ENCODE measurements at places on chromosomes 7 and 10. TPM values are rescaled to one million over a fixed set of nuclear protein-coding genes. Genes with fewer than 3 reads are reported as not detected.

- DNase-seq, result no peak
These were observed 50.6 kb downstream of the ZNF277 start for GRCh38 chr7:112257073-112257472.

Gene MNX1
- polyA plus RNA-seq, result not detected

- no peak for DNase-seq
These were observed 640 bp downstream of the ANKMY2 start for GRCh38 chr7:16644636-16645592.

DNA sequence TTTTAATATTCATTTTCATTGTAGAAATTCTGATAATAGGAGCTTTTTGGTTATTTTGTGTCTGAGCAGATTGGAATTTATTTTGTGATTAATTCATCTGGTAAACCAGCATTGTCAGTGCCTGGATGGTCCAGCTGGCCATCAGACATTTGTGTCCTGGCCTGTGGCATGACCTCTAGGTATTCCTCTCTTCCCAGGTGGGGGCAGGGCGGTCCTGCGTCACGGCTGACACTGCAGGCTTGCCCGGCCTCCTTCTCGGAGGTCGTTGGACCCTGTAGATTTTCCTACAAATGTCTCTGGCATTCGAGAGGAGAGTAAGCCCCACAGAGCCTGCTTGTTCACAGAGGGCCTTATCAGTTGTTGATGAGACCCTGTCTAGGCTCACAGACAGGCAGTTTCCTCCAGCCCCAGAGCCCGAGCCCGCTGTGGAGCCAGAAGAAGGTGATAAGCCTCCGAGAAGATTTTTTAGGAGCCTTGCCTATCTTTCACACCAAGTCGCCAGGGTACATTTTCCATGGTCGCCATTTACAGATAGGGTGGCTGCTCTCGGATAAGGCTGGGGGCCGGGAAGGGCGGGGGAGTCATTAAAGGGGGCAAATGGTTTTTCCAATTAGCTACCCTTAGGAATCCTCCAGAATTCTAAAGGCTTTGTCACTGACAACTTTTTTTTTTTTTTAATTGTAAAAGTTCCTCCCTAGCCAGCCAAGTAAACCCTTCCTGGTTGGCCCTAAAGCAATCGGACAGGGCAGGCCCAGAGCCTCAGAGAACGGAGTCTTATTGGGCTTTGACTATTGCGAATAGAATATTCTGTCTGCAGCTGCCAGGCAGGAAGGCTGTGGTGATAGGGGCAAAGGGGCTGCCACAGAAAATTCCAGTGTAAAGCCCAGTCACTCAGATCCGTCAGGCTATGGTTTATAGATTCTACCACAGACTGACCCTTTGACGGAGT is 78.1 kb upstream of the TBX20 start:
- DNase-seq, result no peak

Gene IQUB
- polyA plus RNA-seq, result 5.4 TPM

GRCh38 chr7:133095119-133095671 is 13.3 kb upstream of the CHCHD3 start:
- DNase-seq, result no peak

Gene MRC1
- 11.3 TPM for polyA plus RNA-seq

Gene SH2B2
- polyA plus RNA-seq, result 4.8 TPM

- no peak for DNase-seq
These were observed 15.0 kb upstream of the ZNF862 start for GRCh38 chr7:149823191-149823630.

Gene PVRIG
- polyA plus RNA-seq, result 4.7 TPM

DNA sequence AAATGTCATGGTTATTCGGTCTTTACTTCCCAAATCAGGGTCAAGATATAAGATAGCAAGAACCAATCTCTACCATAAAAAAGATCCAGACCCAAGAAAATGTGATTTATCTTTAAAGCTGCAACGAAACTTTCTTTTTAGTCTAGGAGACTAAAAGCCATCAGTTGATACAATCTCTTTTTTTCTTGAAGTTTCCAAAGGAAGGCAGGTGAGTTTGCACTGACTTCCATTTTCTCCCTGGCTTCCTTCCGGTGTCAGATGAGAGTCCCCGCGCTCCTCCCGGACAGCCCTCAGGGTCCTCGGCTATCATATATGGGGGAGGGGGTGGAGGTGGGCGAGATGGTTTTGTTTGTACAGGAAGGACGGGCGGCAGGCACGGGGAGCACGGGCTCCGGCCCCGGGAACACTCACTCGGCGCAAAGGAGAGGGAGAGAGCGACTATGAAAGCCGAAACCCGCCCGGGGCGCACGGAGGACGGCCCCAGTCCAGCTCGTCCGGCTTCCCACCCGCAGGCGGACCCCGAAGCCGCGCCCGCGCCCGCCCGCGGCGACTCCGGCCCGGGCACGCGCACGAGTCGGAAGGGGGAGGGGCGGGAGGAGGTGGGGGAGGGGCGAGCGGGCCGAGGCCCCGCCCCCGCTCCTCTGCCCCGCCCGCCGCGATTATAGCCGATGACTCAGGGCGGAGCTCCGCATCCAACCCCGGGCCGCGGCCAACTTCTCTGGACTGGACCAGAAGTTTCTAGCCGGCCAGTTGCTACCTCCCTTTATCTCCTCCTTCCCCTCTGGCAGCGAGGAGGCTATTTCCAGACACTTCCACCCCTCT is at the start of gene BAG3:
Gene BAG3, plus strand, starts transcription at position 689 of the 822 bp plus-strand sequence. CDS start 296 bp downstream, outside the sequence.
- DNase-seq, result peak; percentile 77

Gene KAZALD1
- polyA plus RNA-seq, result 10.6 TPM

Gene SEMA3E
- polyA plus RNA-seq, result 2.1 TPM

Gene ZPBP
- 0.24 TPM for polyA plus RNA-seq

DNA sequence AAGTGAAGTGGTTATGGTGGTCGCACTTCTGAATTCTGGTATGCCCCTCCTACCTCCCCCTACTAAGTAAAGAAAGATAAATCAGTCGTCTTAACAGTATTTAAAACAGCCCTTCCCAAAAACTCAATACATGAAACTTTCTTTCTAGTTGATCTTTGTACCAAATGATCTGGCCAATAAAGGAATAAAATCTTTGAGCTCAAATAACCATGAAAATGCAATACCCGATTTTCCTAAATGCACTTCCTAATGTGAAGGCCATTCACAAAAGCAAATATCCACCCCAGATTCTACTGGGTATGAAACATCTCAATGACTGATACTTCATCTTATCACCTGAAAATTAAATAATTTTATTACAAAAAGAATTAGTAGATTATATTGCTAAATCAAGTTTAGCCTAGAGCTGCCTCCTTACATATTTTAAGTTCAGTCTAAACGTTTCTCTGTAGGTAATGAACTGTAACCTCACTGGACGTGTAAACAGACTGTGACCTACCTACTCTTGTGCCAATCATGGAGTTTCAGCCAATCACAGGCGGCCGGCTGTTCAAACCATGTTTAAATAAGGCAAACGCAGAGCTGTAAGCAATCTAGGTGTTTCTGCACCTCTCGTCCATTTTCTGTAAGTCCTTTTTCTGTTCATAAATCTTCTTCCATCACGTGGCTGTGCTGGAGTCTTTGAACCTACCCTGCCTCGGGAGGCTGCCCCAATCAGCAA is 146.9 kb upstream of the AKR1E2 start:
- no peak for DNase-seq

DNA sequence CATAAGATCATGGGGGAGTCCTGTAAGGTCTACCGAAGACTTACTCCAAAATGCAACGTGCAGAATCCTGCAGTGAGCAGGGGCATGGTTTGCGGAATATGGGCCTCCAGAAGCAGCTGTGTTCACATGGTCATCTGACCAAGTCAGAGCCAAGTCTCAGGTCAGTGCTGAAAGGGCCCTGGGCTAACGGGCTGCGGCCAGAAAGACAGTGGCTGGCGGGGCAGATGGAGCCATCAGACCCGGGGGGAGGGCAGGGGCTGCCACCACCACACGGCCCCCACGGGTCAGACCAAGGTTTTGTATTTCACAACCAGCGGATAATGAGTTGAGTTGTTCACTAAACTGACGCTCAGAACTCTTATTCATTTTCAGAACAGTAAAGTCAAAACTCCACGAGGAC is 522.3 kb downstream of the PTPRN2 start:
- no peak for DNase-seq

Gene HHEX
- 11.4 TPM for polyA plus RNA-seq

Gene TFR2
- 1.4 TPM for polyA plus RNA-seq

GRCh38 chr10:4382811-4383210 is 443.2 kb upstream of the AKR1E2 start:
- no peak for DNase-seq

Gene SMKR1
- polyA plus RNA-seq, result 3.5 TPM

Gene TRIM74
- polyA plus RNA-seq, result 0.62 TPM

GRCh38 chr7:1220977-1221745 is 11.5 kb upstream of the UNCX start:
- no peak for DNase-seq

DNA sequence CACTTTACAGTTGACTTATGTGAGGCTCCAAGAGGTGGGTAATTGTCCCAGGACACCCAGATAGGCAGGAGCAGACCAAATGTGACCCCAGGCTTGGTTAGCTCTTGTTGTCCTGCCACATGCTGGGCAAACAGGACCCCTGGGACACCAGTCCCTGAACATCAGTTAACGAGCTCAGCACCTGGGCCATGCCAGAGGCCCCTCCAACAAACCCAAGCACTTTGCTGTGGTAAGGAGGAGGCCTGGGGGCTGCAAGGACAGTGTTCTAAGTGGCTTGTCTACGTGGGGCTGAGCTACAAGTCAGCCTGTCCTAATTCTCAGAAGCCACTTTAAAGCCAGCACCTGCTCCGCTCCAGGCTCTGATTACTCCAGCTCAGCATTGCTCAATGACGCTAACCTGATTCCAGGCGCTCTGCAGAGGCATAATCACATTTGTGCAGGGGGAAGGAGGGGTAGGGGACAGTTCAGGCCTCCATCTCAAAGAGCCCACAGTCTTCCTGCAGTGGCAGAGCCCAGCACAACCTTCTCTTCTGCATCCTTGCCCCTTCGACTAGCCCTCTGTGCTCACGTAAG is 57.2 kb downstream of the DDC start:
- no peak for DNase-seq

- no peak for DNase-seq
These were observed 164.6 kb downstream of the SKAP2 start for GRCh38 chr7:26699766-26700165.

DNA sequence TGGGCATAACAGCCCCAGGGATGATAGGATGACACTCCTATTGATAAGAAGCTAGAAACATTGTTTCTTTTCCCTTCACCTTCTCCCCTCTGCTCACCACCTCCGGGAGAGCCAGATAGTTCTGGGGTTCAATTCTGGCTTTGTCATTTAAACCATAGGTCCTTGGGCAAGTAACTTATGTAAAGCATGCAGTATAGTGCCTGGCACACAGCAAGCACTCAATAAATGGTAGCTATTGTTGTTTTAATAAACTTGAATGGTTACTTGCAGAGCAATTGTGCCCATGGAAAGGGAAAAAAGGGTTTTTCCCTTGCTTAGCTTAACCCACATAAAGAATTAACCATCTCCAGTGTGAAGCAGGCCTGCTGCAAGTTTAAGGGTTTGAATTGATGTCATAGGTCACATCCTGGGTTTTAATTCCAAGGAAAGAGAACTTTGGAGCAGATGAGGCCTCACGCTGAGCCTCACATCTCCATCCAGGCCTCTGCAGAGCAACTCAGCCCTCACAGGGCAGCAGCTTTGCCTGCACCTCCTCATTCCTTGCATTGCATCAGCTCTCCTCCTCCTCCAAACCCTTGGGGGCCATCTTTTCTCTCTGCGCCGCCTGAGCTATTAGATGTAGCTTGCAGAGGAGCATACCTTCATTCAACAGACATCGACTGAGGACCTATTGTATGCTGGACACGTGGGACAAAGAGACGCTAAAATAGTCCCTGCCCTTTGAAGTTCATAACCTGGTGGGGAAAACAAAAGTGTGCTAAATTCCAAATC is 22.9 kb downstream of the ZNF775 start:
- DNase-seq, result no peak

DNA sequence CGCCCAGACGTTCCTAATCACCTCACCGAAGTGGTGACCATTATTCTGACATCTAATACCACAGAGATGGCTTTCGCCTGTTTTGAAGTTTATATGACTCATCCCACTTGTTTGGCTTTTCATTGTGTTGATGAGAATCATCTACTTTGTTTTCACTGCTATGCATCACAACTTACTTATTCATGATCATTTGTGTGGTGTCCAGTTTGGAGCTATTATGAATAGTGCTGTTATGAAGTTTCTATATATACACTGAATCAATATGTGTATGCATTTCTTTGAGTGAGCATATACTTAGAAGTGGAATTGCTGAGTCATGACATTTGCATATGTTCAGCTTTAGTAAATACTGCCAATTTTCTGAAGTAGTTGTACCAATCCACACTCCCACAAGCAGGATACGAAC is 38.6 kb upstream of the TNKS2 start:
- no peak for DNase-seq

Gene GPR85
- 0.93 TPM for polyA plus RNA-seq

- no peak for DNase-seq
These were observed 80.7 kb upstream of the PPP1R3C start for GRCh38 chr10:91713461-91714072.

- DNase-seq, result no peak
These were observed 7.1 kb downstream of the SHH start for GRCh38 chr7:155804897-155805825.

Gene PDIA4
- 166 TPM for polyA plus RNA-seq

Gene CDC123
- polyA plus RNA-seq, result 135 TPM

Gene SYT15
- polyA plus RNA-seq, result 9.4 TPM

GRCh38 chr7:127476618-127477017 is 84.1 kb upstream of the ZNF800 start:
- no peak for DNase-seq

DNA sequence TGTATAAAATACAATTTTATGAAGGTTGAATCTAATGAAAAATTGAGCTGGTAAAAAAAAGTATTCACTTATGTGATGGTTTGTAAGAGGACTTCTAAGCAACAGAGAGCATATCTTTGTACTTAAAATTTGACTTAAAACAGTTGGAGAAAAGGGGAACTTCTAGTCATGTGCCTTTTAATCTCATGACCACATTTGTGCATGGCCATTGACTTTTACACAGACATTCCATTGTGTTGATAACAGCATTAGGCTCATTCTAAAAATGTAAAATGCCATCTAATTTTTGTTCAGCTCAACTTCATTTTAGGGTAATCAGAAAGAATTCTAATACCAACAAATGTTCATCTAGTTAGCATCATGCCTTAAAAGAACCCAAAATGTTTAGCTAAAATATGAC is 119.9 kb downstream of the HPSE2 start:
- DNase-seq, result no peak

DNA sequence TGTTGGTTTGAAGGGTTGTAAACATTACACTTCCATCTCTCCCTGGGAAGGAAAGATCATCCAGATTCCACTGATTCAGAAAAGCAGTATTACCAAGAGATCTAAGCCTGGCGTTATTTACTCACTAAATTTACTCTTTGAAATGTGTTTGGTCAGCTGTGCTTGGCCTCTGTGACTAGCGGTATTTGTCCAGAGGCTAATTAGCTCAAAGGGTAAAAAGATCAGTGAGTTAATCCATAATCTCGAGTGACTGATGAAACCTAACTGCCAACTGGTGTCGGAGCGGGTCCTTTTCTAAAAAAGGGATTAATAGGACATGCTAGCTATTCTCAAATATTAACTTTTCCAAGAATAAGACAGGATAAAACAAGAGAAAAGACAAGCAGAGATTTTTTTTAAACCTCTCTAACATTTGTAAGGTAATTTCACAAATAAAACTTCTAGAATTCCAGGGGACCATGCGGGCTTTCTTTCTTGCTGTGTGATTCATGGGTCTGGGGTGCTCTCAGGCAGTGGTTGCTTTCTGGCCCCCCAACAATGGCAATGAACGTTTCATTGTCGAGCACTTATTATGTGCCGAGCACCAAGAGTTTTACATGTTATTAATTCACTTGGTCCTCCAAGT is 247.3 kb upstream of the AOAH start:
- no peak for DNase-seq

Gene IFIT1
- polyA plus RNA-seq, result 15.0 TPM

Gene DENND2A
- polyA plus RNA-seq, result 40.2 TPM

GRCh38 chr7:105673367-105674084 is 92.2 kb upstream of the EFCAB10 start:
- no peak for DNase-seq

Gene RGR
- polyA plus RNA-seq, result not detected

Data from right renal pelvis (tissue), 4 donors.